ENCODE measurements at places on chromosomes 4 and X.

DNA sequence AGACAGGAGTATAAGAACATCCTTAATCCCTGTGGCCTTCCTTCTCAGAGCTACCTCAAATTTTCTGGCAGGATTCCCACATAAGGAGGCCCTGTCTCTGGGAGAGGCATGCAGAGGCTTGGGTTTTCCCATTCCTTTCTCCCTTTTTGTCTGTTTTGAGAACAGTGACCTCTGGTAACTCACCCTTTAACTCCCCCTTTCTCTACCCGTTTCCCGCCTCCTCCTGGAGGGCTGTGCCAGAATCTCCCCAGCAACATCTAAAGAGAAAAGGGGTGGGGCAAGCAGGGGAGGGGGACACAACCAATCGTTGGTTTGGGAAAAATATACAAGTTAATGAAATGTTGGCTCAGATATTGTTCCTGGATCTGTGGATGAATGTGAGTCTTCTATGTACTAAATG, 303.7 kb upstream of the IRS4 start:
- H3K4me3 ChIP-seq: no peak overlapping the region
- DNase-seq: no peak
- H3K4me1 ChIP-seq: peaks cover 9% of the 10 kb centered on the region
- H3K27ac ChIP-seq: peak overlapping the region; percentile 74
- no peaks in the 10 kb centered on the region for H3K36me3 ChIP-seq
- H3K27me3 ChIP-seq: no peaks in the 10 kb centered on the region

DNA sequence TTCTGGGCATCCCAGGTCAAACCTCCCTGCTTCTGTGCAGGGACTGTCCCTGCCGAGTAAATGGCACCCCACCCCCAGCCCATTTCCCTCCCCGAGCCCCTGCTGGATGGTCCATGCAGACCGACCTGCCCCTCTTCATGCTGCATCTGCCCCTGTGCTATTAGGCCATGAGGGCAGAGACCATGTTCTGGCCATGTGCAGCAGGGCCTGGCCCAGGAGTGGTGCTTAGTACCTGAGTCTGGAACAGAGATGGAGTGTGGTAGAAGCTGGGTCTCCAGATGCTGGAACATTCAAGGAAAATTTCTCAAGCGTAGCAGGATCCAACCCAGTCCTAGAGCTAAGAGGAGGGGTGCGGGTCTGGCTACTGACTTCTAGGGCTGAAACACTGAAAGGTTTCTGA, 15.3 kb upstream of the UBA1 start:
- peaks cover 10% of the 10 kb centered on the region for H3K27me3 ChIP-seq
- DNase-seq: no peak
- no peak overlapping the region for H3K4me3 ChIP-seq

DNA sequence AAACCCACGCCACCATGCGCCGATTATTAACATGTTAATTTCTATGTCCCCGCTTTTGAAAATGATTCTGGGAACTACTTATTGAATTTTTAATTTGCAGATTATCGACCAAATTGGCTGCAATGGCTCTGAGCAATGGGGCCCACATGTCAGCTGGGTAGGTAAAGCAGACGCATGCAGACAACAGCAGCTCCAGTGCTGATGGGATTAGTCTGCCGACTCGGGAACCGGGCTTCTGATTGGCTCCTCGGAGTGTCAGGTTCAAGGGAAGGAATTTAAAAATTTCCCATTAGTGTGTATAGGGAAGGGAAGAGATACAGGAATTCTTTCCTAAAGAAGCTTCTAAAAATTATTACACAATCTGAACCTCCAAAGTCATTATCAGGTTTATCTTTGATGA, 77.4 kb upstream of the PPARGC1A start:
- H3K27me3 ChIP-seq: peaks cover 9% of the 10 kb centered on the region
- no peak for DNase-seq
- no peak overlapping the region for H3K27ac ChIP-seq
- H3K4me1 ChIP-seq: peaks cover 11% of the 10 kb centered on the region
- H3K36me3 ChIP-seq: no peaks in the 10 kb centered on the region
- H3K4me3 ChIP-seq: no peak overlapping the region

GRCh38 chrX:74534569-74535038, 79.8 kb downstream of the RLIM start:
- H3K27ac ChIP-seq: no peak overlapping the region
- H3K4me3 ChIP-seq: peak overlapping the region; percentile 80
- DNase-seq: no peak
- peaks cover 12% of the 10 kb centered on the region for H3K36me3 ChIP-seq
- H3K27me3 ChIP-seq: peaks cover 2% of the 10 kb centered on the region

DNA sequence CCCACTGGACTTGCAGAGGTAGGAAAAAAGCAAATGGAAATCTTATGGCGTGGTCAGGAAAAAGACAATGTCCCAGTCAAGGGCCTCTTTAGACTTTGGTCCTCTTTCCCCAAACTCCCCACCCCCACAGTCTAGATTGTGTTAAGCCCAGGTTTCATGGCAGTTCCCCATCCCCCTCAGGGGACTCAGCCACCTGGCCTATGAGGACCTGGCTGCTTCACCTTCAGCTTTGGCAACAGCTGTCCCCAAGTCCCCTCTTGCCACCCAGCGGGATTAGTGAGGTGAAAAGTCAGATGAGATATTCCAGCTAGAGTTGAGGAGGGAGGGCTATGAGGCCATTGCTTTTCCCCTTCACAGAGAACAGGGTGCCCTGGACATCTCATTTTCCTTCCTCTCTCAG, 457 bp downstream of the RIPPLY1 start:
- DNase-seq: no peak
- peaks cover 73% of the 10 kb centered on the region for H3K4me1 ChIP-seq
- H3K27me3 ChIP-seq: peaks cover 16% of the 10 kb centered on the region
- H3K4me3 ChIP-seq: no peak overlapping the region
- peak overlapping the region; percentile 36 for H3K27ac ChIP-seq

DNA sequence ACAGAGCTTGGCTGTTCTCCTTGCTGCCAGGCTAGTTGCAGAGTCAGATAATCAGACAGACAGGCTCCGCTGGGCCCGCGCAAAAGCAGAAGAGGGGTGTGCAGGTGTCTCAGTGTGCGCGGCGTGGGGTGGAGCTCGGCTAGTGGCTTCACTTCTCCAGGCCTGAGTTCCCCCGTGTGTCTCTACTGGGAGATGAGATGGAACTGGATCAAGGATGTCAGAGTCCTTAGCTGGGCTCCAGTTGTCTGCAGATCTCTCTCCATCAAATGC, 21.1 kb downstream of the HTRA3 start:
- no peak overlapping the region for H3K27ac ChIP-seq
- no peak for DNase-seq
- H3K27me3 ChIP-seq: peaks cover 6% of the 10 kb centered on the region
- H3K36me3 ChIP-seq: peaks cover 8% of the 10 kb centered on the region

DNA sequence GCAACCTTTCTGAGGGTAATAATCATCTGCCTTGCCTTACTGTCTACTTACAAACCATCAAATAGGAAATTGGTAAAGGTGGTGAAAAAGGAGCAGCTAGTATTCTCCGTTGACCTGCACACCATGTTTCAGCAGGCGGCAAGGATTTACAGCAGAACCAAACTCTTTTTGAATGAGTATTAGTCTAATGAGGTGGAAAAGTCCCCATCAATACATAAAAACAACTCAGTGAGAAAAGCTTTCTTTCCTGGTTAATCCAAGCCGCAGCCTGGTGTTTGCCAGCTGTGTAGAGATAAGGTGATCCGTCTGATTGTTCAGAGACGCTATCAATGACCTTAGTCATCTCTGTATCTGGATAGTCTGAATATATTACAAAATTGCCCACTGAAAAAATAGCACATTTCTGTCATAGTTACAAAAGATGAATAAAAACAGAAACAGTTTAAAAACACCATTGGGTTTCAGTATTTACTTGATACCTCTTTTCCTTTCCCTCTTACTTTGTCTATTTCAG, 110.4 kb upstream of the TBC1D9 start:
- peaks cover 8% of the 10 kb centered on the region for H3K4me1 ChIP-seq
- peaks cover 6% of the 10 kb centered on the region for H3K27me3 ChIP-seq
- peaks cover 10% of the 10 kb centered on the region for H3K36me3 ChIP-seq
- DNase-seq: no peak

DNA sequence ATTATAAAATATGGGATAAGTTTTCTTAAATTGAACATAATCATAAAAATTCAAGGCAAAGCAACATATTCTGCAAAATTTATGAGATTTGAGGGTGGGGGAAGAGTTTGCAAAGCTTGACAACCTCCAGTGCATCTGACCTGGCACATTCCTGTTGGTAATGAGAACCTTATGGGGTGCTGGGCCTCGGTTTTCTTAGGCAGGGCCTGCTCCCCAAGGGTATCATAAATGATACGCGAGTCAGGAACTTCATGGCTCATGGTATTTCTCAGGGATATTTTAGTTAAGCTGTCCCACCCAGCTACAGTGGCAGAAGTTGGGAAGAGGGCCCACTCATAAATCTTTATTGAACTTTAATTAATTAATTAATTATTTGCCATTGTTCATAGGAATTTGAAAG, 13.2 kb downstream of the AFF2 start:
- peaks cover 39% of the 10 kb centered on the region for H3K4me1 ChIP-seq
- no peaks in the 10 kb centered on the region for H3K27me3 ChIP-seq
- H3K4me3 ChIP-seq: no peak overlapping the region
- H3K36me3 ChIP-seq: no peaks in the 10 kb centered on the region

- peaks cover 56% of the 10 kb centered on the region for H3K4me1 ChIP-seq
- H3K4me3 ChIP-seq: no peak overlapping the region
- peak overlapping the region; percentile 37 for H3K27ac ChIP-seq
- H3K27me3 ChIP-seq: peaks cover 5% of the 10 kb centered on the region
- no peak for DNase-seq
Observed at GRCh38 chrX:110425222-110426154, 66.8 kb downstream of the RTL9 start.

DNA sequence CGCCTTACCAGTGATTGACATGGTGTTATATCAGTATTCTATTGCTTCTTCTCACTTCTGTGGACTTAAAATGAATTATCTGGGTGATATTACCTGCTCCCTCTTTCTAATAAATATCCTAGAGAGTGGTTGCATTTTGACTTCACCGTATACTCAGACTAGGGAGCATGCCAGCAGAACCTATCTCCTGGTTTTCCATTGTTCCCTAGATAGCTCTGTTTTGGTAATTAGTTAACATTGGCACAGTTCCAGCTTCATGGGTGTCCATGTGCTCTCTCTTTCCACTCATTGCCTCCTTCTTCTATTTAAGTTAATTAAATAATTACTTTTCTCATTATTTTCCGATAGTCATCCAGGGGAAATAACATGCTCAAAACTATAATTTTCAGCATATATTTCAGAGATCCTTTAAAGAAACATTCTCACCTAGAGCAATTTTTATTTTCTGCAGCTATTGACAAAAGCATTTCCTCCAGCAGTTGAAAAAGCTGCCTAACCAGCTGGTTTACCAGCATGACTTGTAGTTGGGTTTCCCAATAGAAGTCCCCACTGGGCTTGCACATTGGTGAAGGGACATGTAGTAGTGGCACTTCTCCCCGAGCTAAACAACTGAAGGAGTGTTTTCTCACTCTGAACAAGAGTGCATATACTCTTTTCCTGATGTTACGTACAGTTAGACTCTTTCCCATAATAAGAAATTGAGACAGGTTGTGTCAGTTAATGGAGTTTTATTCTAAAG, 27.9 kb upstream of the PAPSS1 start:
- no peak overlapping the region for H3K27ac ChIP-seq
- peaks cover 7% of the 10 kb centered on the region for H3K36me3 ChIP-seq
- no peaks in the 10 kb centered on the region for H3K4me1 ChIP-seq
- peaks cover 9% of the 10 kb centered on the region for H3K27me3 ChIP-seq
- DNase-seq: no peak

GRCh38 chr4:153398713-153399112, 54.2 kb downstream of the MND1 start:
- H3K4me1 ChIP-seq: no peaks in the 10 kb centered on the region
- DNase-seq: no peak
- H3K4me3 ChIP-seq: no peak overlapping the region
- peaks cover 19% of the 10 kb centered on the region for H3K36me3 ChIP-seq
- H3K27ac ChIP-seq: no peak overlapping the region
- H3K27me3 ChIP-seq: no peaks in the 10 kb centered on the region

GRCh38 chrX:10217198-10217597, 60.4 kb downstream of the CLCN4 start:
- peaks cover 5% of the 10 kb centered on the region for H3K27me3 ChIP-seq
- no peak overlapping the region for H3K4me3 ChIP-seq
- DNase-seq: no peak

- no peak for DNase-seq
- peak overlapping the region; percentile 33 for H3K27ac ChIP-seq
- H3K36me3 ChIP-seq: peaks cover 13% of the 10 kb centered on the region
- peaks cover under 1% of the 10 kb centered on the region for H3K27me3 ChIP-seq
- peaks cover 15% of the 10 kb centered on the region for H3K4me1 ChIP-seq
Observed at GRCh38 chr4:142567620-142568451, 278.3 kb downstream of the INPP4B start.

DNA sequence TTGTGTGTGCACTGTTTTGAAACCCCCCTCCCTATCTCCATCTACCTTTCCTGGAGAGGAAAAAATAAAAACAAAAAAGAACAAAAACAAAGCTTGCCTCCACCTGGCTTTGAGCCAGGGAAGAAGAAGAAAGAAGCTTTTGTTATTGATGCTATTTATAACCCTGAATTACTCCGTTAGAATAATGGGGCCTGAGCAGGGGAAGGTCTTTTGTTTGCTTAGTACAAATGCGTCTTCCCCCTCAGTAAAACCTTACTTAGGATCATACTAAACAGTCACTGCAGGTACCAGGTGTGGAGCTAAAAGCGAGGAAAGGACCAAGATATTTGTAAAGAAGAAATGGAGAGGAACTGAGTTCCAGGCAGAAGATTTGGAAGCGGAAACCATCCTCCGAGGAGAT, 352.1 kb downstream of the KCNIP4 start:
- H3K4me3 ChIP-seq: no peak overlapping the region
- peaks cover under 1% of the 10 kb centered on the region for H3K27me3 ChIP-seq

DNA sequence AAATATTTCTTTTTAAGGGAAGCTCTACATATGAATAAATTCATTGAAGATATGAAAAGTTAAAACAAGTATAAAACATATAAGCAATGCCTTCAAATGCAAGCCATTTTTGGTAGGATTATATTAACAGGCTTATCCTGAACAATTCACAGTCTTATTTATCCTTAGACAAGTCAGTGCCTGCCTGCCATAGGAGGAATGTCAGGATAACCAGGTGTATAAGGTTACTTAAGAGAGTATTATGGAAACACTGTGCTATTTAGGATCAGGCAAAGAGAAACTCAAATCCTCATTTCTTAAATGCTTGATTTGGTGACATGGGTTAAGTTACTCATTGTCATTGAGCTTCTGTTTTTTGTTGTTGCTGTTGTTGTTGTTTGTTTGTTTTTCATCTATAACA, 2029.9 kb upstream of the AGA start:
- DNase-seq: no peak
- no peaks in the 10 kb centered on the region for H3K27me3 ChIP-seq
- peaks cover 6% of the 10 kb centered on the region for H3K4me1 ChIP-seq

- no peak for DNase-seq
- no peak overlapping the region for H3K4me3 ChIP-seq
- H3K36me3 ChIP-seq: no peaks in the 10 kb centered on the region
- peak overlapping the region; percentile 4 for H3K27ac ChIP-seq
- H3K4me1 ChIP-seq: peaks cover 29% of the 10 kb centered on the region
Observed at GRCh38 chr4:158805635-158806471, 37.0 kb downstream of the FNIP2 start.

GRCh38 chrX:132716006-132716405, 227.2 kb upstream of the MBNL3 start:
- peaks cover 6% of the 10 kb centered on the region for H3K27me3 ChIP-seq
- H3K4me1 ChIP-seq: peaks cover 36% of the 10 kb centered on the region
- no peaks in the 10 kb centered on the region for H3K36me3 ChIP-seq
- H3K27ac ChIP-seq: no peak overlapping the region
- H3K4me3 ChIP-seq: no peak overlapping the region

GRCh38 chr4:159015841-159016240, 87.0 kb upstream of the RAPGEF2 start:
- H3K27me3 ChIP-seq: peaks cover 20% of the 10 kb centered on the region
- no peak overlapping the region for H3K27ac ChIP-seq
- no peaks in the 10 kb centered on the region for H3K36me3 ChIP-seq
- H3K4me3 ChIP-seq: no peak overlapping the region

All from nephron progenitor cell (in vitro differentiated cells).